ENCODE measurements at places on chromosomes 16 and 17.

- DNase-seq = no peak
These were observed 21.2 kb downstream of the CARHSP1 start for GRCh38 chr16:8847623-8848022.

DNA sequence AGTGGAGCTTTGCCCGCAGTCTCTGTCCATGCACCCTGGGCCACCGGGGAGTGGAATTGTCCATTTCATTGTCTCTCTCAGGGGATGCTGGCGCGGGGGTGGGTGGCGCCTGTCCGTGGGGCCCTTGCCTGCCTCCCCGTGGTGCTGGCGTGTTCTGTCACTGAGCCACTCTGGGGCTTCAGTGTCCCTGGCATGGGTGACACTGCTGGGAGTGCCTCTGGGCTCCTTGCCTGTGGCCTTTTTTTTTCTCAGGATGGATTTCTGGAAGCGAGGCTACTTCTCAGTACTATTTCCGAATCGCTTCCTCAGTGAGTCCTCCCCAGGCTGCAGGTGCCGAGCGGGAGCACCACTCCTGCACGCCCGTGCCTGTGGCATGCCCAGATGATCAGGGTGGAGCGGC, 55.0 kb downstream of the PDPK1 start:
- no peak for DNase-seq

DNA sequence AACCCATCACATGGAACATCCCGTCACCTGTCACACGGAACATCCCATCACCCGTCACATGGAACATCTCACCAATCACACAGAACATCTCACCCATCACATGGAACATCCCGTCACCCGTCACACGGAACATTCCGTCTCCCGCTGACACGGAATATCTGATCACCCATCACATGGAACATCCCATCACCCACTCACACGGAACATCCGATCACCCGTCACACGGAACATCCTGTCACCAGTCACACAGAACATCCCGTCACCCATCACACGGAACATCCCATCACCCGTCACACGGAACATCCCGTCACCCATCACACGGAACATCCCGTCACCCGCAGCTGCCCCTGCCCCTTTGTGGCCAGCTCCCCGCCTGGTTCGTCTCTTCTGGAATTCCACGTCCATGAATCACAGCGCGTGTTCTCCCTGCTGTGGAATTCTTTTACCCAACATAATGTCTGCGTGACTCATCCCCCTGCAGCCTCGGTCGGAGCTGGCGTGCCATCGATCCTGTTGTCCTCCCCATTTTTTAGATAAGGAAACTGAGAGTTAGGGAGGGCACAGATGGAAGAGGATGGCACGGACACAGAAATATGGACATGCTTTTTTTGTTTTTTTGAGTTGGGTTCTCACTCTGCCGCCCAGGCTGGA, 5.6 kb downstream of the CPNE7 start:
- DNase-seq = no peak

- no peak for DNase-seq
These were observed 17.5 kb downstream of the CACNG4 start for GRCh38 chr17:66981983-66982508.

DNA sequence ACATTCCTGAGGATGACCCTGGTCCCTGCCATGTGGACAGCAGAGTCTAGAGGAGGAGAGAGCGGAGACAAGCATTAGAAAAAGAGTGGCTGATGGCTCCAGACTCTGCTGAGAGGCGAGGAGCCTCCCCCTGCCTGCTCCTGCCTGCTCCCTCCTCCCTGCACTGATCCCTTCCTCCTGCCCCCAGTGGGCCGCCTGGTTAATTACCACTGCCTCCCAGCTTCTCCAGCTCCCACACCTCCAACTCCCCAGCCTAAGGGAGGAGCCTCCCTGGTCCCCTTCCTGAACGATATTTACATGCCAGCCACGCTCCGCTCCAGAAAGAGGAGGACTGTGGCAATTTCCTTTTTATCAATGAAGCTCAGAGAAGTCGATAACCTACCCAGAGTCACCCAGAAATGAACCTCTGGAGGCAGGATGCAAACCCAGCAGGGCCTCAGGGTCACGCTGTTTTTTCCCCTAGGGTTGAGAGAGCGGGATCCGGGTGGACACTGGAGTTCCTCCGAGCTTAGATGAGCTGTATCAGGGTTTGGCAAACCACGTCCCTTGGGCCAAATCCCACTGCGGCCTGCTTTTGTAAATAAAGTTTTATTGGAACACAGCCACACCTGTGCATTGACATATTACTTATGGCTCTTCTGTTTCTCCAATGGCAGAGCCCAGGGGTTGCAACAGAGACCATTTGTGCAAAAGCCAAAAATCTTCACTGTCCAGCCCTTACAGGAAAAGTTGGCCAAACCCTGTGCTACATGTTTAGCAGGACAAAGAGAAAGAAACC, 27.1 kb upstream of the JPH3 start:
- no peak for DNase-seq

- no peak for DNase-seq
These were observed 72.0 kb downstream of the MSI2 start for GRCh38 chr17:57328109-57328882.

GRCh38 chr16:88965826-88966480, 11.1 kb downstream of the CBFA2T3 start:
- no peak for DNase-seq

DNA sequence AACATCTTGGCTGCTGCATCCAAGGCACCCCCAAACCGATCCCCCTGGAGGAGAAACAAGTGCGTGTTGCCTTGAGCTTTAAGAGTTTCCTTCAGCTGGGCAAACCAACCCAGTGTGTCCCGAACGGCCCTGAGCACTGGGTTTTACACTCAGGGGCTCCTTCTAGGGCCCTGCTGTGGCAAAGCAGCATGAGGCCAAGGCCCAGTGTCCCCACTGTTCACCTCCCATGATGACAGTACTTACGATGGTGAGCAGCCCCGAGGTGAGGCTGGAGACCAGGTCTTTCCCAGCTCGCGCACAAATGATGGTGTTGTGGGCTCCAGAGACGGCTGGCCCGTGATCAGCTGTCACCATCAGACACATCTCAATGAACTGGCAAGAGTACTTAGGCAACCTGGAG, 6.6 kb upstream of the KLHL11 start:
- no peak for DNase-seq

- no peak for DNase-seq
These were observed 96.6 kb downstream of the TBC1D16 start for GRCh38 chr17:79939094-79939435.

- DNase-seq = no peak
These were observed 88.6 kb upstream of the XYLT1 start for GRCh38 chr16:17559394-17559793.

DNA sequence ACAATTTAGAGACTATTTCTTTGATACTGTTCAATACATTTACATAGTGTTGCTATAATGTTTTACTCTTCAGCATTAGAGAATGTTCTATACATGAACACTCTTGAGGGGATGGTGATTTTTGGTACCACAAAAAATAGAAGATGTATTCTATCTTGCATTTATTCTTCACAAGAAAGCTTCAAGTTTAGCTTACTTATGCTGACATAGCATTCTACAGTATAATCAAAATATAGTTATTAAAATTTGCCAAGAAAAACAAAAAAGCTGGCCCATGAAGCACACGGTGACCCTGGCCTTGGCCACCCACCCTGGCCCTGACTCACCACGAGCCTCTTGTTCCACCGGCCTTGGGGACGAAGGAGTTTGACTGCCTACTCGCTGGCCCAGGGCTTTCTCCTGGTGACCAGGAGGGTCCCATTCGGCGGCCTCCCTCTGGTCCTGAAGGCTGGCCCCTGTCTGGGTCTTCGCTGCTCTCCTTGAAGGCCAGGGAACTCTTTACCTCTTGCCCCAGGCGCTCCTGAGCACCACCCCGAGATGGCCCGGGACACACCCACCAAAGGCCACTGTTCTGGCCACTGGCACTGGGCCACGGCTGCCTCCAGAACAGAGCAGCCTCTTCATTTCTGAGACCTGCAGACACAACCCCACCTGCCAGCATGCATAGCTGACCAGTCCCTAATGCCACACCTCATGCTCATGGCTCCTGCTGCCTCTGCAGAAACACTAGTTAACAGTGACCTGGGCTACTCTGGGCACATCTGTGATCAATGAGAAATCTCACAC, 22.5 kb upstream of the ICAM2 start:
- no peak for DNase-seq

GRCh38 chr16:89371386-89371785, 119.0 kb downstream of the ANKRD11 start:
- no peak for DNase-seq

DNA sequence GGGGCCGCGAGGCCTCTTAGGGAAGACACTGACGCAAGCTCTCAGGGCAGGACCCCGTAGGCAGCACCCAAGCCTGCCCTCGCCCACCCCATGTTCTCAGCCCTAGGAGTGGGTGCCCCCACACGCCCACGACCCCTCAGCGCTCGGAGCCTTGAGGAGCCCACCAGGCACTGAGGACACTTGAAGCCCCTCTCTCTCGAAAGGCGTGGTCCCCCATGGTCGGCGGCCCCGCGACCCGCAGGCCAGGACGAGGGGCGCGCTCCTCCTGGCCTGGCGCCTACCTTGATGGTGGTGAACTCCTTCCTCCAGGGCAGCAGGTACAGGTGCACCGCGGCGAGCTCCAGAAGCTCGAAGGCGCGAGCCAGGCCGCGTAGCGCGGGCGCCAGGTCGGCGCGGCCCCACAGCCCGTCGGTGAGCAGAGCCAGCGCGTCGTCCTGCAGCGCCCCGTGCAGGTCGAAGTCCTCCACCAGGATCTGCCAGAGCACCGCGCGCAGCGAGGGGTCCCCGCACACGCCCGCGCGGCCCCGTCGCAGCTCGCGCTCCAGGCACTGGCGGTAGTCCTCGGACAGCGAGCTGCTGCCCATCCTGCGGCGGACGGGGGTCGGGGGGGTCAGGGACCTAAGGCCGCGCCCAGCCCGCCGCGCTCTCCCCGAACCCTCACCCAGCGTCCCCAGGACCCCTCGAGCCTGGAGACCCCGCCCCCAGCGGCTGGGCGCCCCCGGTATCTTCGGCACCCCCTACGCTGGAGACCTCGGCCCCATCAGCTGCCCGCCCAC, 668 bp downstream of the SPATA2L start:
- DNase-seq = no peak

DNA sequence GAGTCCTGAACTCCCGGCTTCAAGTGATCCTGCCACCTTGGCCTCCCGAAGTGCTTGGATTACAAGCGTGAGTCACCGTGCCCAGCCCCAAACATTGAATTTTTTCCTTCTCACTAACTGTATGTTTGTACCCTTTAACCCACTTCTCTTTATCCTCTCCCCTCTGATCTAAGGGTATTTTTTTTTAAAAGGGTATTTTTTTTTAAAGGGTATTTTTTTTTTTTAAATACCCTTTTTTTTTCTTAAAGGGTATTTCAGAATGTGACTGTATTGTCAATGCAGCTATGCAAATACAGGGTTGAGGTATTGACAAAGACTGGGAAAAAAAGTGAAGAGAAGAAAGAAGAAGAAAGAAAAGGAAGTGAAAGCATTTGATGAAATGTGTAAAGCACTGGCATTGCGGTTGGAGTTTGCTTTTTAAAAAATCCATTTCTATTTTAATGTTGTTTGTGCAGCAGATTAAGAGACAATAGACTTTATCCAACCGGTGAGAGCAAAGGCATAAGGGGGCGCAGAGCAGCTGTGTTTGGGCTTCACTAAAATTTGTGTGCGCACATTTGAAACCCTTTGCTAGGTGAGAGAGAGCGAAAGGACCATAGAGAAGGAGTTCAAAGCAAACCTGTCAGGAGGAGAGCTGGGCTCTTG, 42.4 kb downstream of the SYT17 start:
- DNase-seq = no peak

- DNase-seq = no peak
These were observed 4.9 kb upstream of the UBALD2 start for GRCh38 chr17:76260220-76260619.

DNA sequence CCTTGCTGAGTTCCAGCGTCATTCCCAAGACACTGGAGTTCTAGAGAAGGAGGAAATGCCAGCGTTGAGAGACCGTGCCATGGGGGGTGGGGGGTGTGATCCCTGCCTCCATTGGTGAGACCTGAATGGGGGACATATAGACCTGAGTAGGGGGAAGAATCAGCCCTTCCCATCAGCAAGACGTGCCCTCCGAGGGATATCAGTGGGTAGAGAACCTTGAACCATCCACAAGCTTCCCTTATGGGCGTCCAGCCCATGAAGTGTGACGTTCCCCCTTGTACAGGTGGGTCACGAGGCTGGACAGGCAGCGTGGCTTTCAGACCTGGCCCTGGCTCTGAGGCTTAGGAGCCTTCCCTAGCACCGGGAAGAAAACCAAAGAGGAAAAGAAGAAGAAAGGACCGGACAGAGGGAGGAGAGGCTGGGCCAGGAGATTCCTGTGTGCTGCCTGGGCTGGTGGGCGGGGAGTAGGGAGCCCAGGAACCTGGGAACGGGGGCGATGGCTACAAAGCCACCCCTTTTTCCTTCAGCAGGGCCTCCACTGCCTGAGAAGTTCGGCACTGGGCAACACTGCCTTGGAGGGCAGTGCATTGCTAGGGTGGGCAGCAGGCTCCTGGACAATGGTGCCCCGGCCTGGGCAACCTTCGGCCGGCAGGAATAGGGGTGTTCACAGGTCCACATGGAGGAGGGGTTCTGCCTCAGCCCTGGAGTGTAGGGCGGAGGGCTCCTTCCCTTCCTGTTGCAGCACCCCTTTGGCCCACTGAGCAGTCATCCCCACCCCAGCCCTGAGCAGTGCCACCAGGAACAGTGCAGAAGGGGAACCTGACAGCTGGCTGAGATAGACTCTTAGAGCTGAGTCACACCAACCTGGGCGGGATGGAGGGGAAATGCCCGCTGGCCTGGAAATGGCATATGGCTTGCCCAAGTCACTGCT, 7.2 kb downstream of the RAB11FIP4 start:
- no peak for DNase-seq

GRCh38 chr16:17334096-17334495, 136.7 kb downstream of the XYLT1 start:
- DNase-seq = no peak

GRCh38 chr17:21358682-21359482, 17.3 kb upstream of the KCNJ12 start:
- DNase-seq = no peak

GRCh38 chr16:14487579-14487978, 142.5 kb downstream of the PARN start:
- DNase-seq = no peak

DNA sequence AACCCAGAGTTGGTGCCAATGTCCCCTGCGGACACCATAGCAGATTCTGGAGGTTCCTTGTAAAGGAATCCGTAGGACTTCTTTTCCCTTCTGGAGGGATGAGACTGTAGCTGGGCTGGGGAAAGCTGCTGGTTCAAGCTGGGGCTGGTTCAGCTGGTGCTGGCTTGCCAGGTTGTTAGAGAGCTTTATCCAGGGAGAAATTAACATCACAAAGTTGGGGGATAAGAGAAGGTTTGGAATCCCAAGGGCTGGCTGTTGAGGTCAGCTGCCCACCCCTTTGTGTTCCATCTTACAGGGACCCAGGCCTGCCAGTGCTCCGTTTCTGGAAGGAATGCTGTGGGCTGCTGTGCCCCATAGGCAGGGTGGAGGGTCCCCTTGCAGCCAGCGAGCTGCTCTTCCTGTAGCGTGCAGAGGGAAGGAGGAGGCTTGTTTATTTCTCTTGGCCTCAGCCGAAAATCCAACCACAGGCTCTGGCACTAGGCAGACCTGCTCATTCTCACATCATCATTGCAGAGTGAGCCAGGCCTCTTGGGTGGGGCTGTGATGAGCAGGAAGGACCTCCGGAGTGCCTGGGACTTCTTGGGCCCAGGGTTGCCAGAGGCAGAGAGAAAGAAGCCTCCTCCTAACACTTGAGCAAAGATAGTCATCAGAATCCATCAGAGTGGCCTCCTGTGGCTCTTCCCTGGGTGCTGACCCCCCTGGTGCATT, 251.1 kb downstream of the SEC14L1 start:
- no peak for DNase-seq

- DNase-seq = no peak
These were observed 10.7 kb downstream of the AANAT start for GRCh38 chr17:76478097-76478496.
